ENCODE measurements at places on chromosomes 12 and 14. TPM values are rescaled to one million over a fixed set of nuclear protein-coding genes. Genes with fewer than 3 reads are reported as not detected.

DNA sequence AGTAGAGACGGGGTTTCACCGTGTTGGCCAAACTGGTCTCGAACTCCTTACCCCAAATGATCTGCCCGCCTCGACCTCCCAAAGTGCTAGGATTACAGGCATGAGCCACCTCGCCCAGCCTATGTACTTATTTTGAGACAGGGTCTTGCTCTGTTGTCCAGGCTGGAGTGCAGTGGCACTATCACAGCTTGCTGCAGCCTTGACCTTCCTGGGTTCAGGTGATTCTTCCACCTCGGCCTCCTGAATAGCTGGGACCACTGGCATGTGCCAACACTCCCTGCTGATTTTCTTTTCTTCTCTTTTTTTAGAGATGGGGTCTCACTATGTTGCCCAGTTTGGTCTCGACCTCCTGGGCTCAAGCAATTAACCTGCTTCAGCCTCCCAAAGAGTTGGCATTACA is 14.0 kb upstream of the HNF1A start:
- DNase-seq, result no peak

The ARMH4 gene
- 8.4 TPM for total RNA-seq

- DNase-seq, result no peak
Measured at GRCh38 chr12:24960222-24960855, 11.4 kb upstream of the BCAT1 start.

DNA sequence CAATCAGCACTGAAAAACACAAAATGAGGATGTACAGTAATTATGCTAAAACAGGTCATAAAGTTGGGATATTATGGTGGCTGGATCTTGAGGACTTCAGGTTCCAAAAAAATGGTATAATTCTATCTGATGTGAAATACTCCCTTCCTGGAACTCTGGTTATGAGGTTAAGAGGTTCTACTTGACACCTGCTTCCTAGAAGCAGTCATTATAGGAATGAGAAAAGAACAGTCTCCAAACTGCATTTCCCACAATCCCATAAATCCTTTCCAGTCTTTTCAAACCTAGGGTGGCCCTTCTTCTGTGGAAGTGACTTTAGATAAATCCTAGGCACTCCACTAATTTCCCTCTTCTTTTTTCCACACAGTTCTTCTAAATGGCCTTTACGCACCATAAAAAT is 63.7 kb upstream of the OR10AD1 start:
- no peak for DNase-seq

The KRT80 gene
- total RNA-seq, result not detected

GRCh38 chr12:100794441-100795173 is at the start of gene ANO4:
Gene ANO4, plus strand, starts transcription at chr12:100794776. Its CDS starts 107,010 bp downstream, at chr12:100901786.
- DNase-seq, result no peak

The RFX4 gene
- not detected for total RNA-seq

DNA sequence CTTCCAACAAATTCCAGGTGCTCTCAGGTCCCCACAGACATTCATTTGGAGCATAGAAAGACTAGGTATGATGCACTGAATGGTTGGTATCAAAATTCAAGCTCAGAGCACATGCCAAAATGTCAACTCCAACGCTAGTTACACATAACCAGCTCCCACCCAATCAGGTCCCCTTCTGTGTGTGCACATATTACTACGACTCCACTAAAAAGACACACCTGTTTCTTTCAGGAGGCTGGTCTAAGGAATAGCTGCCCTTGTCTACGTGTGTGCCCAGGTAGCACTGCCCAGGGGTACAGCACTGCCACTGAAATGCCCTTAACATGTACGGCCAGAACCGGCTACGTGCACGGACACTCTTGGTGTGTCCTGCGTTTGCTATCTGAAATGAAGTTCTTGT is 138.1 kb downstream of the KCNK10 start:
- DNase-seq, result no peak

DNA sequence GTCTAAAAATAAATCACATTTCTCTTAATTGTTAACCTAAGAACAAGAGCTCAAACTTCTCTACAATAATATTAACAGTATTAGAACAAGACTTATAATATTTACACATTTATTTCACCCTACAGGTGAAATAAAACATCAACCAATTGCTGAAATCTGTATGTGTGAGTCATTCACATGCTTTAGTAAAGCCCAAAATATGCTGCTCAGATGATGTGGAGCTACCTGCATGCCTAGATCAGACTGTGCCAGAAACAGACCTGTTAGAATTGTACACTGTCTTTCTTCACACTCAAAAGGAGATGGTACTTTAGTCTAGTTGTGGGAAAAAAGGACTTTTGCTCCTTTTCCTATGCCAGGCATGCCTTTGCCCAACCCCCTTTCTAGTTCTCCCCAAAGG is 54.7 kb downstream of the RPS6KA5 start:
- DNase-seq, result no peak

The C1QL4 gene
- not detected for total RNA-seq

The WNT1 gene
- total RNA-seq, result not detected

DNA sequence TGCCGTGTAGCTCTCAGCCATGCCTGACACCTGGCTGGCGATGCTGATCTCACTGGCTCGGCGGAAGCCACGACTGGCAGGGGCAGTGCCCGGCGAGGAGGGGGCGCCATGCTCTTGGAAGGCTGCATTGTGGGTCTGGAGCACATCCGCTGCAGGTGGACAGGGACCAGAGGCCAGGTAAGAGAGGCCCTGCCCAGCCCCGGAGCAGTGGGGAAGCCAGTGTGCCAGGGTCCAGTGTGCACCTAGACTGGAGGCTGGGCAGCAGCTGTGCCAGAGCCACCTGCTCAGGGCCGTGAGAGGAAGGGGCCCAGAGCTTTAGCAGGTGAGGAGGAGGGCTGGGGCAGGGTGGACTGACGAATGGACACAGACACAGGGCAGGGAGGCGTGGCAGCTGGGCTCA is 10.1 kb downstream of the ARL6IP4 start:
- no peak for DNase-seq

GRCh38 chr14:26925876-26926584 is 328.2 kb upstream of the NOVA1 start:
- DNase-seq, result no peak

GRCh38 chr12:71556875-71557274 is 106.8 kb downstream of the ZFC3H1 start:
- DNase-seq, result no peak

DNA sequence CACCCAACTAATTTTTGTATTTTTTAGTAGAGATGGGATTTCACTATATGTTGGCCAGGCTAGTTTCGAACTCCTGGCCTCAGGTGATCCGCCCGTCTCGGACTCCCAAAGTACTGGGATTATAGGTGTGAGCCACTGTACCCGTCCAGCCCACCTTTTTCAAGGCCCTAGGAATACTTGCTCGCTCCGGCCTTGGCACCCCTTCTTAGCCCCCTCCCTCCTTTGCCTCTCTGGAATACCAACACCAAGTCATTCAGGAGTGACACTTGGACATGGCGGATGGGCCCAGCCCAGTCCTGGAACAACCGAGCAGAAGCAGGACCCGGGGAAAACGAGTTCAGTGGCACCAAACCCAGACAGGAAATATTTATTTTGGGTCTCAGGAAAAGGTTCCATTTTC is 29.1 kb downstream of the PLEKHG3 start:
- DNase-seq, result no peak

DNA sequence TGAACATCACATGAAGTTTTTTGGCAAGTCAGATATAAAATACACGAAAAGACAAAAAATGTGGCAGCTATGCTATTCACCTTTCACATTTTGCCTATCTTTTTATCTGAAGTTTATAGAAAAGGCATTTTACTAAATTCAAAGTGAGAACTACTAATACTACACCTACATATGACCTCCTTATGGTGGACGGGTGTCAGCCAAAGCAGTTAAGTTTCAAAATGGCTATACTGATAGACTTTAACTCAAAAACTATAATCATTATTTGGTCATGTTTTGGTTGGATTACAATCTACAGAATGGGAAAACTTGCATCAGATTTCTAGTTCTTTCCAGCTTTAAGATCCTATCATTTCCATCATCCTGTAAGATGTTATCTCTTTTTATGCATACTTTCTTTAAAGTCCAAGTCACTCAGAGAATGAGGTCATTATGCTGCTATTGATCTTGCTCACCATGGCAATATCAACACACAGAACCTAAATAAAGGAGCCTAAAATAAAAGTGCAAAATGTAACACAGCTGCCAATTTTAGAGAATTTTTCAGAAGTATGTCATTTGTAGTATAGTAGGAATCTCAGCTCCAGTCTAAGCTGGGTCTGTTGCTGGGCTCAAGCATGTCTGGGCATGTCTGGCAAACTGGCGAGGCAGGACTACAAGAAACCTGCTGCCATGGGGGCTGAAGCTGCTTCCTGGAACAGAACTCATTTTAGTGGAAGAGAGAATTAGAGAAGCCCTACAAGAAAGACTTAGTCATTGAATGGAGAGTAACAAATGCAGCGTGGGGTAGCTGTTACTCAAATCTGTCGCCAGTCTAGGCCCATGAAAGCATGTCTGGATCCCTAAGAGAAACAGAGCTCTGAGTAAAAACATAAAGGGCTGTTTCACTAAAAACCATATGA is 7.6 kb upstream of the AEBP2 start:
- DNase-seq, result no peak

DNA sequence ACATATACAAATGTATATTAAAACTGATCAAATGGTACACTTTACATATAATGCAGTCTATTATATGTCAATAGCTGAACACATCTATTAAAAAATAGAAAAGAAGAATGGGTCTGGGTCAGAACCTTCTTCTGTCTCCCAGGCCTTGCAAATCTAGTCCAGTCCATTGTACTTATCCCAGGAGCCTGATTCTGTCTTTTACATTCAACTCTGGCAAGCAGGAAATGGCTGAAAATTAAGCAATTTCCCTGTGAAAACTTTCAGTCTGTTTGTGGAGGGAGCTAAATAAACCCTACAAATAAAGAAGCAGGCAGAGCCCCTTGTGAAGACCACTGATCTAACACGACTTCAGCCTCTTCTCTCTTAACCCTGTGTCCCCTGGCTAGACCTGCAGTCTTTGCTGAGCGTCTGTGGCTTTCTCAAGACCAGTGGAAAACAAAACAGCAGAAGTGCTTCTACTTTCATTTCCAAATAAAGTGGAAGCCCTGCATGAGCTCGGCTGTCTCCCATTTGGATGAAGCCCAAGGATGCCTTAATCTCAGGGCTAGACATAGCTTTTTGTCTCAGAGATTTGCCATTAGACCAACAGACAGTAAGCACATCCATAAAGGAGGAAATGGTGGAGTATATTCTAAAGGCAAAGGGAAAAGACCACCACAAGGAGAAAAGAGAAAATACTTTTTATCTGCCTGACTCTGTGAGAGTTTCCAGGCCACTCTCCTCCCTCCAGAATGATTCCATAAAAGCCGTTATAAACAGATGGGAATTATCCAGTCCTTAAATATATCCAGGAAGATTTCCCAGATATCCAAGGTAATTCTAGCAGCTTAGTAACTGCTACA is 48.2 kb downstream of the CRACR2A start:
- DNase-seq, result no peak

The LRRIQ1 gene
- total RNA-seq, result not detected

- no peak for DNase-seq
Measured at GRCh38 chr14:72129291-72129690, 197.1 kb downstream of the RGS6 start.

The PLA2G1B gene
- total RNA-seq, result not detected

DNA sequence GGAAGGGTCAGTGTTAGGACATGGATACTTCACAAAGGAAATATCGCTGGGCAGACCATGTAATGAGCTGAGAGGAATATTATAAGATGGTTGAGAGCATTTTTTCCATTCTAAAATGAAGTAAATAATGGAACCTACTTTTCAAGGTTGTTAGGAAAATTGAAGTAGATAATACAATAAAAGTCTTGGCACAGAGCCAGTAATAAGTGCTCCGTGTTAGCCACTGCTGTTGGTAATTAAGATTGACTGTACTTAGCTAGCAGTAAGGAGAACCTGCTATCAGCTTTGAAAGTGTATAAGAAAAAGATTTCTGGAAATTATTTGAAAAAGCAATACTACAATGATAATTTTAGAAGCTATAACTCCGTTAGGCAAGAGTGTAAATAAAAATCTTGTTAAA is 77.6 kb downstream of the SCAF11 start:
- no peak for DNase-seq

DNA sequence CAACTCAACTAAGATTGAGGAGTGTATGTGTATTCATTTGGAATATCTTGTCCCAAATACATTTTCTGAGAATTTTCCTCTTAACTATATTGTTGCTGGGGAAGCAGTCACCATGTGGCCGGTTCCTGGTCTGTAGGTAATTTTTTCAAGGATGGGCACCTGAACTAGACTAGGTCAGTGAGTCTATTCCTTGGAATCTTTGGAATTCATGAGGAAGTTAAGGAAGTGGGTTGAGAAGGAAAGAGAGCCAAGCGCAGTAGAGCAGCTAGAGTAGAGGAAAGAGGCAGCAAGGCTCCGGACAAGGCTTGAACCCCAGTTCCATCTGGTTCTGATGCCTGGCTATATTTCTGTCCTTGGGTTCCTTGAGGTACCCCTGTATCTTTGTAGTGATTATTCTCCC is 183.7 kb downstream of the DACT1 start:
- no peak for DNase-seq

GRCh38 chr14:86450085-86450484 is 920.1 kb downstream of the FLRT2 start:
- DNase-seq, result no peak

- DNase-seq, result no peak
Measured at GRCh38 chr14:64422756-64423155, 34.6 kb downstream of the MTHFD1 start.

GRCh38 chr12:125794401-125794800 is 729.2 kb downstream of the AACS start:
- DNase-seq, result no peak

GRCh38 chr12:7327918-7328317 is 24.0 kb downstream of the ACSM4 start:
- DNase-seq, result no peak

- DNase-seq, result no peak
Measured at GRCh38 chr12:12985817-12986408, 14.2 kb downstream of the HEBP1 start.

DNA sequence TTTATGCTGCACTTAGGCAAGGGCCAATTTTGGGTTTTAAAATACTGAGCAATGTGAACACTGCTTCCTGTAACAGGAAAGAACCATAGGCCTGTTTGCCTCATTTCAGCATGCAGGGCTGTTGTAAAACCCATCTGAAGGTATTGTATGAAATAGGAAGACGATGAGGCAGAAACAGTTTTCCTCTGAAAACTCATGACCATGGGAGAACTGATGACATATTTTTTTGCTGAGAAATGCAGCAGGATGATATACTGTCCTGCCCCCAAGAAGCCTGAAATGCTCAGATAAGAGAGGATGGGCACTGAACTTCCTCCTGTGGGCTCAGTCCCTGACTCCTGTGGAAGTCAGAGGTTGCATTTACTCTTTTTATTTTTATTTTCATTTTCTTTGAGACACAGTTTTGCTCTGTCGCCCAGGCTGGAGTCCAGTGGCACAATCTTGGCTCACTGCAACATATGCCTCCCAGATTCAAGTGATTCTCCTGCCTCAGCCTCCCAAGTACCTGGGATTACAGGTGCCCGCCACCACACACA is 17.4 kb downstream of the PYGL start:
- DNase-seq, result no peak

DNA sequence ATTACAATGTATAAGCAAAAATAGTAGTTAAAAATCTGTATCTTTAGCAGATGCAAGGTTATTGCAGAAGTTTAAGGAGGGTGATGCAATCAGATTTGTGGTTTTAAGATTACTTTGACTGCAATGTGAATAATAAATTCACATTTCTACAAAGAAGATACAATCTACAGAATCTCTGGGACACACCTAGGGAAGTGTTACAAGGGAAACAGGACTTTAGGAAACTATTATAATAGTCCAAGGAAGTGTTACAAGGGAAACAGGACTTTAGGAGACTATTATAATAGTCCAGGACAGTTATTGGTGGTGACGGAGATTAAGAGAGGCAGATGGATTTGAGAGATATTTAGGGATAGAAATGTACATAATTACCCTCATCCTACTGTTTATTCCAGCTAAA is 154.4 kb upstream of the GARIN6 start:
- no peak for DNase-seq

The CPM gene
- total RNA-seq, result 6.6 TPM

Data from left ventricle myocardium superior (tissue), 1 donor.